ENCODE measurements at places on chromosomes 3 and 15.

DNA sequence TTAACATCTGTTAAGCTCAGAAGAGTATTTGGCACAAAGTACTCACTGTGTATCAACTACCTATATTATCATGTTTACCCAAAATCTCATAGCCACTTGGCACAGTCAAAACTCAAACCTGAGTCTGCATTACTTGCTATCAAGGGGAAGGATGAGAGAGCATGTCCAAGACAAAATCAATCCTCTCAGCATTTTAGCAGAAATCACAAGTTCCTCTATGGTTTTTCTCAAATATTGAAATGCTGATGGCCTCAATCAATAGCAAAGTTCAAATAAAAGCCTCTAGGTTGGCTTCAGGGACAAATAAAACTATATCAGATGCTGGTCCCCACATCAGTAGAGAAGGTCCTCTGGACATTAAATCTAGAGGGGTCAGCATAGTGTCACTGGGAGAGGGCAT lies 14.3 kb downstream of the TBC1D2B start:
- DNase-seq: no peak

DNA sequence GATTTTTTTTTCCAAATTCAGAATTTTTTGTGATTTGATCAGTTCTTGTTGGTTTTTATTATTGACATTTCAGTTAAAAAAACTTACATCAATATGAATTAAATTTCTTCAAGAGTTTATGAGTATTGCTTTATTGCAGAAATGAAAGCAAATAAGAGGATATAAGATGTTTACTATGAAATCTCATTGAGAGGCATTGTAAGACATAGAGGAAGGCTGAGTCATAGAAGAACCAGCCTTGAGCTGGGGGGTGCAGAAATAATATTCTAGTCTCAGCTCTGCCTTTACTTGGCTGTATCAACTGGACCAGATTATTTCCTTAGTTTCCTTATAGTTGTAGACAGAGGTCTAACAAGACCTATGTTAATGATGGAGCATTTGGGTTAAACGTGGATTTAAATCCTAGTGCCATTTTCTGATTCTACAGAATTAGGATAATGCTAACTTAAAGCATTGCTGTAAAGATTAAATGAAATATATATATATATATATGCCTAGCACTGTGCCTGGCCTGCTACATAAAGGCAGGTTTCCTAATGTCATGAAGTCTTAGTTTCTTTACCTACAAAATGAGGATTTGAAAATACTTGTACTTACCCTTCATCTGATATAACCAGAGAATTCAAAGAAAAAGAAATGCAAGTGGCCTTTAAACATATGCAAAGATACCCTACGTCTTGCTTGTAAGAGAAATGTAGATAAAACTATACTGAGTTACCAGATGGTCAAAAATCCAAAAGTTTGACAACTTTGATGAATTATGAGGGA lies 7.3 kb downstream of the FAM98B start:
- no peak for DNase-seq

DNA sequence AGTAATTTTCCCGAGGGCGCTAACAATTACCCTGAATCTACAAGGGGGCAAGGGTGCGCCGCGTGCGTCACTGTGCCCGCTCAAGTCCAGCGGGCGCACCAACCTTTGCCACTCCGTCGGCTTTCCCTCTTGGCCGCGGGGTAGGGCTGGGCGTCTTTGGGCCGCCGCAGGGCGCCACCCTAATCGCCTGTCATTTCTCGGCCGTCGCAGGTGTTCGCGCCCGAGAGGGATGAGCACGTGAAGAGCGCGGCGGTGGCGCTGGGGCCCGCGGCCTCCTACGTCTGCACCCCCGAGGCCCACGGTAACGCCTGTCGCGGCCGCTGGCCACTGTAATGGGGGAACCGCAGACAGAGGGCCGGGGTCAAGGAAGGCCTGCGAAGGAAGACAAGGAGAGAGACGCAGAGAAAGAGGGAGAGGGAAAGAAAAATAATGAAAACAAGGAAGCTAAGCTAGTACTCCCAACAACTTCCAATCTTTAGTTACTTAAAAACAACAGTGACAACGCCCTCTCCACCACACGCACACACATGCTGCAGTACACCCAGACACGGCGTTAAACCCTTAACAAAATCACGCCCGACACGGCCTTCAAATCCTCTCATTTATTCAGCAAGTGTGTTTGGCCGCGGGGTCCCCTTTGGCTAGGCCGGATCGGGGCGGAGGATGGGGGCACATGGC lies 3.8 kb downstream of the SKOR1 start:
- no peak for DNase-seq

DNA sequence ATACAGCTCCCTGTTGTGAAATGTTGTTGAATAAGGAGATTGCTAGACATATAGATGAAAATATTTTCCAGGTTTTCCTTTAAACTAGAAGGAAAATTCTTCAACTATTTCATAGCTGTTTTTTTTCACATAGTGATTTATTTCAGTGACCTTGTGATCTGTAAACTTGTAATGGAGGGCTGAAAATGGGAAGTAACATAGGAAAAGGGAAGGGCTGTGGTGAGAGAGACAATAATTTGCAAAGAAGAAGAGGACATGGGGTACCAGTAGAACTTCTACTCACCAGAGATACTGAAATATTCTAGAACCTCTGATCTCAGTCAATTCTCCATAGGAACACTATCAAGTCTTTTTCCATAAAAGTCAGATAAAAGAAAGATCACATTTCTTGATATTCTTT lies 60.4 kb downstream of the PLS1 start:
- no peak for DNase-seq

DNA sequence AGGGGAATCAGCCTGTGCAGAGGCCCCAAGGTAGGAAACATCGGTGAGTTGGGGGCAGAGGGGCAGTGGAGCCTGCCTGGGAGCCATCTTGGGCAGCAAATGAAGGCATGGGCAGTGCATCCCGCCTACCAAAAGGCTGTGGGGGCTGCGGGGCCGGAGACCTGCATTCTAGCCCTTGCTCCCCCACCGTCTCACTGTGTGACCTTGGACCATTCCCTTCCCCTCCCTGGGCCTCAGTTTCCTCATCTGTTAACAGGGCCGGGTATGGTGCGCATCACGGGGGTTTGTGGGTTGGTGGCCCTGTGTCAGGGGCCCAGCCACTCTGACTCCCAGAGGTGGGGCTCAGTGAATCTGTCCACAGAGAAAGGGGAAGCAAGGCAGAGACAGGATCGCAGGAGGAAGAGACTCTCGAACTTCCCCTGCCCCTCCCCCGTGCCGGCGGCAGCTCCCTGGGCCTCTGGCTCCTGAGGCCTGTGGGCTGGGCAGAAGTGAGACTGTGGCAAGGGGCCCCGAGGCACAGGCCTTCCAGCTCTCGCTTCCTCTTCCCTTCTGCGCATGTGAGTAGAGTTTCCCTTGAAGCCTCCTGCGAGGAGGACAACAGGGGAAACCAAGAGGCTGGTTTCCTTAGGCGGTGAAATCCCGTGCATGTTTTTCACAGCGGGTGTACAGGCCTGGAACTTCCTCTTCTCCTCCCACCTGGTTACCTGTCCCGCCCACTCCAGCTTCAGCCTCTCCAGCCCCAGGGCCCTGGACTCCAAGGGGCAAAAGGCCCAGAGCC lies 42.9 kb downstream of the IDH2 start:
- peak; percentile 91 for DNase-seq

DNA sequence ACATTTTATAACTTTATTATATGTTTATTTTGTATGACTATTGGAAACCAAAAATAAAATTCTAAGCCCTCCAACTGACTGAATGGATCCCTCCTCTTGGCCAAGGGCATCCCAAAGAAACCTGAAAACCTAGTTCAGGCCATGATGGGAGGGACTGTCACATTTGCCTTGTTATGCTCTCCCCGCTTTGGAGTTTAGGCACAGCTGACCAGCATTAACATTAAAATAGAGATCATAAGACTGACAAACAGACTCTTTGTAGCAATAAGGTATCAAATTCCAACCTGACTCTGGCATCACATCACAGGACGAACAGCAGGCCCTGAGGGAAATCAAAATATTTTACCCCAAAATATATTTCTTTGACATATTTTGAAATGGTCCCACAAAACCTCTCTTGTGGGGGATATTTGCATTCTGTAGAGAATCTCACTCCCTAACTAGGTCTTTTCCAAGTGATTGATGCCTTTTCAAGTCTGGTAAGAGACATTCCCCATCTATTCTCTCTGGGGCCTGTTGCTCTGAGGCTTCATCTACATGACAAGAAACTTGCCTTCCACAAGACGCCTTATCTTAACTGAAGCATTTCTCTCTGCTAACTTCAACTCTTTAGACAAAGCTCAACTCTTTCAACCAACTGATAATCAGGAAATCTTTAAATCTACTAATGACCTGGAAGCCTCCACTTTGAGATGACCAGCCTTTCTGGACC lies 81.8 kb upstream of the PRR23E start:
- no peak for DNase-seq

DNA sequence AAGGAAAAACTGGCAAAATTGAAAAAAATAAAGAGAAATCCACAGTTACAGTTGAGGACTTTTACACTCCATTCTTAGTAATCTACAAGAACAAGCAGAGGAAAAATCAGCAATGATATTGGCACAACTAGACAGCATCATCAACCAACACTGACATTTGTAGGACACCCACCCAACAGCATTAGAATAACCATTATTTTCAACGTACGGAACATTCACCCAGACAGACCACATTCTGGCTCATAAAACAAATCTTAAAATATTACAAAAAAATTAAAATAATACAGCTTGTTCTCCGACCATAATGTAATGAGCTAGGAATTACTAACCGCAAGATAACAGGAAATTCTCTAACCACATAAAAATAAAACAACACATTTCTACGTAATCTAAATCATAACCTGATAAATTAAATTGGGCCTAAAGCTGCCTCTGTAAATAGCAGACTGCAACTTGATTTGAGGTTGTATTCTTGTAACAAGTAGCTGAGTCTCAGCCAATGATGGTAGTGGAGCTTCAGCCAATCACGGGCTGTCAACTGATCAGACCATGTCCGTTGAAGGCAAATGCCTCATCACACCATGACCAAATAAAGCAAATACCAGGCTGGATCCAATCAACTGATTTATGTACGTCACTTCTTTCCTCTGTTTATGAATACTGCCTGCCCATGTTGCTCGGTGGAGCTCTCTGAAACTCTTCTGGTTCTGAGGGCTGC lies 9.2 kb downstream of the PLSCR4 start:
- DNase-seq: no peak

GRCh38 chr3:138768125-138768524 lies 66.6 kb downstream of the PIK3CB start:
- no peak for DNase-seq

DNA sequence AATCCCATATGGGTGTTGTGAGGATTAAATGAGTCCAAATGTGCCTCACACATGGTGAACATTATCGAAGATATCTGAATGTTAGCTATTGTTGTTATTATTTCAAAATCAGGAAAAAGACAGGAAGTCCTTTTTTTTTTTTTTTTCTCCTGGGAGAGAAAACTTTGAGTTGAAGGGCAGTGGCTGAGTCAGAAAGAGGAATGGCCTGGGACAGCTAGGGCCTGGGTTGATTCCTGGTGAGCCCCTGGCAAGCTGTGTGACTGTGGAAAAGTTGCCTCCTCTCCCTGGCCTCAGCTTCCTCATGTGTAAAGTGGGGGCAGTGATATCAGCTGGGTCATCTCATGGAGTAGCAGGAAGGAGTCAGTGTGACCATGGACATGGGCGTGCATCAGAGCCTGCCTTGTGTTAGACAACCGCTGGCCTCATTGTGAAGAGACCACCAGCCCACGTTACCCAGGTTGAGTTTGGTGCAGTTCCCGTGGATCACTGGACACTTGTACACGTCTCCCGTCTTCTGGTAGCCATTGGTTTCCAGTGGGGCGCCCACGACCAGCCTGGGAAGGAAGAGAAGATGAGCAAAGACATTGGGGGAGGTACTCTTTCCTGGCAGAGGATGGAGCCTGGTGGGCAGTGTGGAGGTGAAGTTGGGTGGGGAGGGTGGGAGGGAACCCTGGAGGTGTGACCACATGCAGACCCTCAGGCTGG lies 63.1 kb downstream of the ITGA11 start:
- DNase-seq: no peak

DNA sequence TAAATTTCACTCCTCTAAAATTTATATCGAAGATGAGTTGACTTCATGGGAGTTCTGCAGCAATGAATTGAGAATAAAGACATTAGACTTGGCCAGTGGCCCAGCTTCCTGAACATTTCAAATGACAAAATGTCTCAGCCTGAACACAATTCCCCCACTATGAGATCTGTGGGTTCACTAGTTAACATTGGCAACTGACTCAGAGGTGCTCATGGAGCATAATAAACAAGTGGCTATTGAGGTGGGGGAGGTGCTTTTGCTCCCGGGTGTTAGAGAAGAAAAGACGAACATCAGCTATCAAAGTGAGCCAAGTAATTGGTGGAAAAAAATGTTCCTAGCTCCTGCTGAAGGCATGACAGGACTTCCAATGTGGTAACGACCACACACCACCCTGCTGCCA lies 6.3 kb downstream of the ATP13A4 start:
- no peak for DNase-seq

DNA sequence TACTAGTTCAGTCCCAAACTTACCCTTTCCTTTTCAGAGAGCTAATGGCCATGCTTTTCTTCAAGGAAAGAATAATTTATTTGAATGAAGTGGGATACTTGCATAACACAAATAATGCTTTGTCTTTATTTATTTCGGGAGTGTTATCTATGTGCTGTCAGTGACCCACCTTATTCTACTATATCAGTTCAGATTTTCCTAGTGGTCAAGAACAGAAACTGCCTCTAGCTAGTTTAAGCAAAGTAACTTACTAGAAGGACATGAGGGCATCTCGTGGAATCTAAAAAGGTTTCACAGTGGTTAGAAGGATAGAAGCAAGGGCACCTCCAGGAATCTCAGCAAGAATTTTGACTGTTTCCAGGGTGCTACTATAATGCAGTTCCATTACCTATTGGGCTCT lies 3.8 kb upstream of the TIMMDC1 start:
- DNase-seq: no peak

Data from CD4-positive, alpha-beta T cell treated with Interleukin-15 for 1 hour (primary cell).